ENCODE measurements at places on chromosomes 1 and 21. TPM values are rescaled to one million over a fixed set of nuclear protein-coding genes. Genes with fewer than 3 reads are reported as not detected.

SPRR2A gene
- total RNA-seq = not detected

TOE1 gene
- total RNA-seq = 14.3 TPM

DNA sequence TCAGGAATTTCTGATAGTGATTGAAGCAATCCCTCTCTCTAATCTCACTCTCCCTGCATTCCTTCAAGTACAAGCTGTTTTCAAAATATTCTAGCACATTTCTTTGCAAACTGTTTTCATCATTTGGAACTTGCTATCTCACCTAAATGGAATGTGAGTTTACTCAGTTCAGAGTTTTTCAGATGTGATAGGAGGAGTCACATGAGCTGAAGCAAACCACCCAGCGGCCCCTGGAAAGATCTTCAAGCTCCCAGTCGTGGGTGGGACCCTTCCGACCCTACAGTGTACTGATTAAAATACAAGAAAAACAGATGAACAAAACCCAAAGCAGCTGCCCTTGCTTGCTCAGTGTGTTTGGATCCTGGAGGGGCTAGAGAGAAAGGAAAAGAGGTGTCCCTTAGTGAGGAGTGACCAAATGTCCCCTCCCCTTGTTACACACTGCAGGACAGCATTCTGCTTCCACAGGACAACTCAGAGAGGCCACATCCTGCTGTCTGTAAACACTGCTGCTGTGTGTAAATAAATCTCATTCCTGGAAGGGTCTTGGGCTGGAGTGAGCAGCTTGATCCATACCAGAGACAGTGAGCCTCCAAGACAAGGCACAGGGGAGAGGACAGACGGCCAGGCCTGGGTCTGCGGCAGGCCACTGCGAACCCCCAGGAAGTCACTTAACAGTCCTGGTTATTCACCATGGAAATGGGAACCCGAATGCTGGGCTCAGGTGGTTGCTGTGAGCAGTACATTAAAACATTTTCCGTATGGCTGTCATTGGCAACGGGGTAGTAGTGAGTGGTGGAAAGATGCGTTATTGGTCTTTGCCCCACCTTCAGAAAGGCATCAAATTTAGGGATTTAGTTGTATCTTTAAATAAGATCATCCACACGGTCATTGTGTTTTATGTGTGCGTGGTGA, 229.2 kb downstream of the RHOU start:
- DNase-seq = peak; percentile 81
- peak overlapping the region; percentile 3 for H3K27ac ChIP-seq
- H3K4me1 ChIP-seq = no peaks in the 10 kb centered on the region
- no peak overlapping the region for H3K4me3 ChIP-seq
- H3K27me3 ChIP-seq = no peaks in the 10 kb centered on the region

- H3K27me3 ChIP-seq = peaks cover 5% of the 10 kb centered on the region
Measured at GRCh38 chr1:13651279-13651678, 48.7 kb upstream of the PRDM2 start.

DNA sequence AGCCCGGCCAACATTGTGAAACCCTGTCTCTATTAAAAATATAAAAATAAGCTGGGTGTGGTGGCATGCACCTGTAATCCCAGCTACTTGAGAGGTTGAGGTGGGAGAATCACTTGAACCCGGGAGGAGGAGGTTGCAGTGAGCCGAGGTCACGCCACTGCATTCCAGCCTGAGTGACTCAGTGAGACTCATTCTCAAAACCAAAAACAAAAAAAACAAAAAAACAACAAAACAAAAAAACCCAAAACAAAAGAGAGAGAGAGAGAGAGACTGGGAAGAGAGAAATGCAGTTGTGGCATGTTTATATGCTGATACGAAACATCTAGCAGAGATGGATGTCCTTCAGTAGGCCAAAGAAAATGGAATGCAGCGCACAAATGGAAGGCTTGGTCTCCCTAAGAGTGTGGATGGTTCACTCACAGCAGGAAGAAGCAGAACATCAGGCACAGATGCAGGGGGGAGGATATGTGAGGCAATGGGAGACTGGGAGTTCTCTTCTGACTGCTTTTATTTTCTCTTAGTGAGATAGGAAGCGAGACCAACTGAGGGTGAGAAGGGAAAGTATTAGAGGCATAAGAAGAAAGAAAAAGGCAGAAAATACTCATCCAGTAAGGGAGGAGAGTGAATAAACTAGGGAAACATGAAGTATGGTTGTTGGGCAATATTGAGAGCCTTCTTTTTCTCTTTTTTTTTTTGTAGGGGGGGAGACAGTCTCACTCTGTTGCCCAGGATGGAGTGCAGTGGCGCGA, 16.0 kb downstream of the THEM4 start:
- H3K27me3 ChIP-seq = no peaks in the 10 kb centered on the region
- H3K4me1 ChIP-seq = peaks cover 6% of the 10 kb centered on the region
- no peak overlapping the region for H3K27ac ChIP-seq
- H3K4me3 ChIP-seq = no peak overlapping the region
- no peaks in the 10 kb centered on the region for H3K36me3 ChIP-seq

- H3K4me3 ChIP-seq = peak overlapping the region; percentile 75
- H3K4me1 ChIP-seq = peaks cover 18% of the 10 kb centered on the region
- no peak for DNase-seq
- H3K36me3 ChIP-seq = peaks cover 4% of the 10 kb centered on the region
- H3K27ac ChIP-seq = peak overlapping the region; percentile 74
Measured at GRCh38 chr1:94925004-94925403, 1.9 kb downstream of the CNN3 start.

DNA sequence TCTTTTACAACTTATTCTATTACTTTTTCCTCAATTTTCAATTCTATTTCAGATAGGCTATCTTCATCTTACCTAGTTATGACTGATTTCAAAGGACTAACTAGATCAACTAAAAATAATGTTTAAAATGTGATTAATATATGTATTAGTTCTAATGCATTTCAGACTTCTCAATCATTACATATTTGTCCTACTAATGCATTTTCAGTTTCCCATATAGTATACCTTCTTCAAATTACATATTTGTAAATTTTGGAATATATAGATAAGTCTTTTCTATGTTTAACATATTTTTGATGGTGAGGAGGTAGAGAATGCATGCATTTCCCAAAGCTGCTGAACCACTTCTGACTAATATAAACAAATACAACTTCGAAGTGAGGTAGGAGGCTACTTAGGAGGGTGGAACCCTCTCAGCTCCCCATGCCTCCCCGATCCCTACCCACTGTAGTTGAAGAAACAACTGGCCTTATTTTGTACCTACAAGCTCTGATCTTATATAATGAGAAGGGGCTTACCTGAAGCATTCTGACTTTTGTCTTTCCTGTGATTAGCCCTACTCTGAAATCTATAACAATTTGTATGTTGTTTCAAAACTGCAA, 1.7 kb downstream of the TRMT1L start:
- H3K27ac ChIP-seq = peak overlapping the region; percentile 95
- no peaks in the 10 kb centered on the region for H3K27me3 ChIP-seq
- H3K4me1 ChIP-seq = peaks cover 12% of the 10 kb centered on the region
- peaks cover 5% of the 10 kb centered on the region for H3K36me3 ChIP-seq
